NCI-H2081 (cell line): ENCODE measurements at places on chromosomes 7 and 10.

DNA sequence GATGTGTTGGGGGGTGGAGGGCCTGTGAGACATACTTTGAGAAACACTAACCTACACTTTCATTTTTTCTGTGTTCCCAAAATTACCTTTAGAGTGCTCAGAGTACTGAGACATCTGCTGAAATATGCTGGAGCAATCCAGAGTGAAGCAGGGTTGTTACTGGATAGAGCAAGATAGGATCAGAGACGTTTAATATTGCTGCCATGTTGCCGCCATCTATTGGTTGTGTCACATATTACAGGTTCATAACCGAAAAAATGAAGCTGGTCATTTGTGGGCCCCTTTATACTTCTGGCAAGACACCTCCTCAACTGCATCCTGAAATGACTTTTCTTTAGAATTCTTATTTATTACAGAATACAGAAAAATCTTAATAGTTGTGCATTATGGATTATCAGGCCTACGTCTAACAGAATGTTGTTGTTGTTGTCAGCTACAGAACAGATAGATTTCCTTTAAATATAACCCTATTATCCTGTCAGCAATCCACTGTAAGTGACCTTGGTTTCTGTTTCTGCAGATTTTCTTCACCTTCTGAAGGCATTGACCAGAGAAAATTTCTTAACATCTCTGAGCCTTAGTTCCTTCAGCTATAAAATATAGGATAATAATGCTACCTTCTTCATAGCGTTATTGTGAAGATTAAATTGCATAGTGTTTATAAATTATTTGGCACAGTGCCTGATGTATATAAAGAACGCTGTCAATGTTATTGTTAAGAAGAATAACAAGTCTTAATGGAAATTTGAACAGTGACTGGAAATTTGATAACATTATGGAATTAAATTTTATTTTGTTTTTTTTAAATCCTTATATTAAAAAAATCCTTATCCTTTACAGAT is 16.2 kb upstream of the DLD start:
- peak; percentile 62 for DNase-seq

DNA sequence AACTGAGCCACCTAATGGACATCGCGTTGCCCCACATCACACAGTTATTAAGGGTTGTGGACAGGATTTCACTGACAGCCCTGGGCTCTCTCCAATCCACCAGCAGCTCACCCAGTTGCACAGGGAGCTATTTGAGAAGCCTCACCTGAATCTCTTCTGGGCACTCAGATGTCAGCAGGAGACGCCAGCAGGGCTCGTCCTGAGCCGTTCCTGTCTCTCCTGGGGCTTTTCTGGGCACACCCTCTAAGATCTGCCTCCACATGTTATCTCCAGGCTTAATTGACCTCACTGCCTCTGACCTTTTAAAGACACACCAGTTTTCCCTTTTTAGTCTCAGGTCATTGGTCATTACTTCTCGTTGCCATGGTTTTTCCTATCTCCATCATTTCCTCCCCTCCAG is 63.0 kb downstream of the GRID1 start:
- DNase-seq = no peak

DNA sequence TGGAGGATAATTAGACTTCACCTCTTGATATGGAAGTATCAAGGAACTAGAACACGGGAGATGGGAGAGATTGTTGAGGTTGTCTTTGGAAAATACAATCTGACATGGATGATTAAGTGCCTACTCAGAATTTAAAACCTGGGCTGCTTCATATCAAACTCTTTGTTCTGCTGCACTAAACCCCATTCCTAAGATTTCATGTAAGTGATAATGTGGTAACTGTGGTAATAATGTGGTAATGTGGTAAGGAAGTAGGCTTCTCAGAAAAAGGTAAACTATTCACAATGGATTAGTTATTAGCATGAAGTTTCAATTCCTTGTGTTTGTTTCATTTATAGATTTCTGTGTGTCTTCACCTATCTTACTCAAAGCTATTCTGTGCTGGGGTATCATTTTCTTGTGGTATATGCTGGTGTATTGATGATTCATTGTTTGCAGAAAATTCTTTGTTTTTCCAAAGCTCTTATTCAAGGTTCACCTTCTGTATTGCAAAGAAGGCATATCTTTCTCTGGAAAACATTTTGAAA is 129.9 kb upstream of the TAC1 start:
- no peak for DNase-seq

GRCh38 chr10:49627644-49628247 is 13.9 kb downstream of the CHAT start:
- no peak for DNase-seq

DNA sequence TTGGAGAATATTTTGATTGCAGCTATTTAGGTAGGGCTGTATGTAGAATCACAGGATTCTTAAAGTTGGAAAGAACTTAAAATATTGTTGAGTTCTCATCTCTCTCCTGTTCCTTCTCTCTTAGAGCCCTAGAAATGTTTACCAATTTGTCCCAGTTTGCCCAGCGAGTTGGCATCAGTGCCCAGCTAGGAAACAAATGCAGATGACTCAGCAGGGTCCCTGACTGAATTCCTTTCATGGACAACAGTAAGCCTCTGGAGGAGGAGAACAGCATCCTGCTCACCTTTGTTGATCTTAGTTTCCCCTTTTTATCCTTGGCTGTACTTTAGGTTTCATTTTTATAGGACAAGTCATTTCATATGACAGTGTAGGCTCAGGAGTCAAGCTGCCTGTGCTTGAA is 89.3 kb downstream of the SEC23IP start:
- DNase-seq = no peak

- no peak for DNase-seq
Measured at GRCh38 chr10:89458784-89459183, 44.4 kb downstream of the IFIT5 start.

DNA sequence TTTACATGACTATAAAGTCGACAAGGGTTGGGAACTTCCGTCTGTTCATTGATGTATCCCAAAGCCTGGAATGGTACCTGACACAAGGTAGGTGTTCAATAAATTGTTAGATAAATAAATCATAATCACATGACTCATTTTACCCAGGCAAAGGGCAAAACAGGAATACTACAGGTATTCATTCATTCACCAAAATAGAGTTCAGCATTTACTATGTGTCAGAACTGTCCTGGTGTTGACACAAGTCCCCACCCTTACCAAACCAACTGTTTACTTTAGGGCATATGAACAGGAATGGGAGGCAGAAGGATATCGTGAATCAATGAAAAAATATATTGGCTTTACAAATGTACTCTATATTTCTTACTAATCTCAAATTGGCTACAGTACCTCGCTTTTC is 666 bp upstream of the YAE1 start:
- peak; percentile 31 for DNase-seq

DNA sequence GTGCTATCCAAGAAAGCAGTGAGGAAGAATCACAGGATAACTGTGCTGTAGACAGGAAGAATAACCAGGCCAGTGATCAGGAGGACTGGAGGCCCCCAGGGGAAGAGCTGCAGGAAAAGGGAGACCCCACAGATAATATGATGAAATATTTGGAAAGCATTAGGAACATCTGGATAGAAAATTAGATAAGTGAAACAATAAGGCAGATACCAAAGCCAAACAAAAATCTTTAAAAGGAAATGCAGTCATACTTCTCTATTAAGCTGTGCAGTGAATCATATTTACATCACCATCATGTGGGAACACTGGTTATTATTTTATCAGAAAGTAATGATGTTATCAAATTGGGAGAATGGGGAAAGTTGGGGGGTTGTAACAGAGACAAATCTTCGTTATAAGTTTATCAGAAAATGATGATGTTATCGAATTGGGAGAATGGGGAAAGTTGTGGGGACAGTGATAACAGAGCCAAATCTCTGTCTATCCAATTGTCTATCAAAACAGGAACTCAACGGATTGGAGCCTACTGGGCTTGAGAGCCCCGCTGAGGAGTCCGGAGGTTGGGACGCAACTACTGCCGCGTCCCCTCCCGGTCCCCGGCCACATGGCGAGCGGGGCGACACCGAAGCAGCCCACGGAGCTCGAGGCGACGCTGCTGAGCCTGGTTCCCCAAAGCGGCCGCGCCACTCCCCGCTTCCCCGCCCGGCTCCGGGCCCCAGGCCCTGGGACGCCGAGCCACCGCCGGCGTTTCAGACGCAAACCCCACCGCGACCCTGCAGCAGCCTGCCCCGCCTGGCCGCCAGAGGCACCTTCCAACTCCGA is 14.0 kb upstream of the RALA start:
- DNase-seq = no peak

GRCh38 chr10:12489806-12490205 is 140.5 kb downstream of the CAMK1D start:
- no peak for DNase-seq

GRCh38 chr7:41756650-41757182 is 53.8 kb upstream of the INHBA start:
- DNase-seq = no peak

DNA sequence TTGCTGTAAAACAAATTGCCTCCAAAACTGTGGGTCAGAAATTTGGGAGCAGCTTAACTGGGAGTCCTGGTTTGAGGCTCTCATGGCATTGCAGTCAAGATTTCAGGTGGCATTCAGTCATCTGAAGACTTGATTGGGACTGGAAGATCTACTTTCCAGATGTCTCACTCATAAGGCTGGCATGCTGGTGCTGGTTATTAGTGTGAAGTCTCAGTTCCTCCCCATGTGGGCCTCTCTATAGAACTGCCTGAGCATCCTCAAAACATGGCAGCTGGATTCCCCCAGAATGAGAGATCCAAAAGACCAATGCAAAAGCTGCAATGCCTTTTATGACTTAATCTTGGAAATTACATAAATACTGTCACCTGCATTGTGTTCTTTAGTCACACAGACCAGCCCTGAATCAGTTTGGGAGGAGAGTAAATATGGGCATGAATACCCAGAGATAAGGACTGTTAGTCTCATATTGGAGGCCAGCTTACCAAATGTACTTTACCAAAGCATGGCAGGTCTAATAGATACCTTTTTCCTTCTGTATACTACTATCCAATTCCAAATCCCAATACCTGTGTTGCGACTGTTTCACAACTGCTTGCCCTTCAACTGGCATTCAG is 6.5 kb upstream of the HERPUD2 start:
- DNase-seq = no peak

DNA sequence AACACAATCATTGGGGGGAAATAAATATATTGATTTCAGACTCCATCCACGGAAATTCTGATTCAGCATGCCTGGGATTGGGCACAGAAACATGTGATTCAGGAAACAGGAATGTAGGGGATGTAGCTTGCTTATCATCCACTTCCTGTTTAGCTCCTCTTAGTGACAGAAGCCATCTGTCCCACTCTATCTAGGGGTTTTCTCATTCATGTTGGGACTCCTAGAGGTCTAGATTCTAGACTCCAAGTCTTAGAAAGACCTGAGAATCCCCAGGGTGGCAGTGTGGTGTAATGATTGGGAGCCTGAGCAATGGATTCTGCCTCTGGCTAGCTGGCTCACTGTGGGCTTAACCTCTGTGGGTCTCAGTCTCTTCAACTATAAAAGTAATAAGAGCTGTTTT is 67.9 kb downstream of the CDK1 start:
- no peak for DNase-seq

DNA sequence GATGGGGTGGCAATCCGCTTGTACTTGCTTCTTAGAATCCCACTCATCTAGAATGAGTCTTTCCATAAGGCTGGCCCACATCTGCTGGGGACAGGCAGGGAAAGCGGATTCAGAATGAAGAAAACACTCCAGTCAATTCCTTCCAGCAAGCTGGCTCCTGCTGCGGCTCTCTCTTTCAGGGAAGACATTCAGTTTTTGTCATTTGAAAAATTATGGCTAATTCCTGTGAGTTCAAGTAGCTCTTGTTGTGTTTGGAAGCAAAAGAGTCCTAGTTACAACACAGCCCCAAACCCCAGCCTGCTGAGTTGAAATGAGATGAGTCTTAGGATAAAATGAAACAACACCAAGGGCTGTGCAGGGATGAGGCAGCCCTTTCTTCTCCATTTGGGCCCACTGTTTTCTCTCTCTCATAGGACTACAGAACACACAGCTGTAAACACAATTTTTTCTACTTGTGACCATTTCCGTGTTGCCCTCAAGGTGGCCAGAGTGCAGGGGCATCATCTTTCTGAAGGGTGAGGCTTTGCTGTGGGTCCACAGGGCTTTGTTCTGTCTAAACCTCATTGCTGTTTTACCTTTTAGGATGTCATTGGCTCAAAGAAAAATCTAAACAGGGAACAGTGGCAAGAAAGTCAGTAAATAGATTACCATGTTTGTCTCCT is 90.8 kb upstream of the EEPD1 start:
- no peak for DNase-seq

- peak; percentile 5 for DNase-seq
Measured at GRCh38 chr10:129971381-129972144, 7.5 kb upstream of the EBF3 start.

DNA sequence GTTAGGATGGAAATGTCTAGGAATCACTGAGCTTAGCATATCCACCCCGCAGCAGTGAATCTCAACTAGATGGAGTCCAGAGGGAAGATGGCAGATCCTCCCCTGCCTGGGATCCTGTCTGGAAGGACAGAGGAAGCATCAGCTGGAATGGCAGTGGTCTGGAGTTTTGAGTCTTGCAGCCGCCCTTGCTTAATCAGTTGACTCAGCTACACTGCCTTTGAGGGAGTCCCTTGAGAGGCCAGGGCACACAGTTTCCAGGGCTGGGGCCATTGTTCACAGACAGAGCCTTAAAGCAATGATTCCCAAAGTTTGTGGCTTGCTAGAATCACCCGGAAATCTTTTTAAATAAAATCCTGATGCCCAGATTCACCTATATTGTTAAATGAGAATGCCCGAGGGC is 128.1 kb downstream of the NT5C2 start:
- DNase-seq = no peak

- no peak for DNase-seq
Measured at GRCh38 chr7:40595129-40595528, 460.3 kb downstream of the SUGCT start.

- DNase-seq = no peak
Measured at GRCh38 chr7:143382126-143382790, 1.1 kb downstream of the ZYX start.

GRCh38 chr10:624605-625332 is 64.7 kb downstream of the DIP2C start:
- peak; percentile 94 for DNase-seq

GRCh38 chr10:22832066-22832602 is 95.7 kb upstream of the ARMC3 start:
- no peak for DNase-seq

DNA sequence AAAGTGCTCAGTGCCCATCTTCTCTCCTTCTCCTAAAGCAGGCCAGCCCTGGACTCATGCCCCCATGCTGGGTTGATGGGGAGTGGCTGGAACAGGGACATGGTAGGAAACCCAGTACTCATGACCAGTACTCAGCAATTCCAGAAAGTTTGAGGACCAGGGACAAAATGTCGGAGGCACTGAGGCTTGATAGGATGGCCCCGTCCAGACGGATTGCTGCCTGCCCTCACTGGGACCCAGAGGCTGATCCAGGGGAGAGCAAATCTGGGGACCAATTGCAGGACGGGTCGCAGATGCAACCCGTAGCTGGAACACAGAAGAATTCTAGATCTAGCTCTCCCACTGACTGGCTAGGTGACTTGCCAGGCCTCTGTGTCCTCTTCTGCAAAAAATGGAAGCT is 5.1 kb downstream of the ZCCHC24 start:
- DNase-seq = no peak
